ENCODE measurements at places on chromosomes 11 and 22.

DNA sequence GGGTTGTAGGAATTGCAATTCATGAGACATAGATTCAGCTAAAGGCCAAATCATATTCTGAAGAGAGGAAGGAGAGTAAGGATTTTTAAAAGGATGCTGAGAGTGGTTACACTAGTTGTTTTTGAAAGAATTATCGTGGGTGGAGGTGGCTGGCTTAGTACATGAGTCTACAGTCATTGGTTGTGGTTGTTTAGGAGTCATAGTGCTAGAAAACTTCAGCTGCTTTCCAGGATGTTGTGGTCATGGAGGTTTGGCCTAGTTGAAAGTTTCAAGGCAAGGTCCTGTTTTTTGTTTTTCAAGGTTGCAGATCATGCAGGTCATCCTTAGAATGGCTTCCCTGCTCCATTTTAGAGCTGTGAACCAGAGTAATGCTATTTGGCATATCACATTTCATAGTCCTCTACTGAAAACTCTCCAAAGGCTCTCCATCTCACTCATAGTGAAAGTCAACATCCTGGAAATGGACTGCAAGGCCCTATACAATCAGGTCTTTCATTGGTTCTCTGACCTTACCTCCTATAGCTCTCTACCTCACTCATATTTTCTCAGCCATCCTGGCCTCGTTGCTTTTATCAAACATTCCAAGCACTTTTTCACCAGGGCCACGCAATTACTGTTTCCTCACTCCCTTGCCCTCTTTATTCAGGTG lies 26.1 kb upstream of the ZBTB44 start:
- DNase-seq = no peak

GRCh38 chr11:27186580-27186979 lies 146.0 kb downstream of the BBOX1 start:
- no peak for DNase-seq

DNA sequence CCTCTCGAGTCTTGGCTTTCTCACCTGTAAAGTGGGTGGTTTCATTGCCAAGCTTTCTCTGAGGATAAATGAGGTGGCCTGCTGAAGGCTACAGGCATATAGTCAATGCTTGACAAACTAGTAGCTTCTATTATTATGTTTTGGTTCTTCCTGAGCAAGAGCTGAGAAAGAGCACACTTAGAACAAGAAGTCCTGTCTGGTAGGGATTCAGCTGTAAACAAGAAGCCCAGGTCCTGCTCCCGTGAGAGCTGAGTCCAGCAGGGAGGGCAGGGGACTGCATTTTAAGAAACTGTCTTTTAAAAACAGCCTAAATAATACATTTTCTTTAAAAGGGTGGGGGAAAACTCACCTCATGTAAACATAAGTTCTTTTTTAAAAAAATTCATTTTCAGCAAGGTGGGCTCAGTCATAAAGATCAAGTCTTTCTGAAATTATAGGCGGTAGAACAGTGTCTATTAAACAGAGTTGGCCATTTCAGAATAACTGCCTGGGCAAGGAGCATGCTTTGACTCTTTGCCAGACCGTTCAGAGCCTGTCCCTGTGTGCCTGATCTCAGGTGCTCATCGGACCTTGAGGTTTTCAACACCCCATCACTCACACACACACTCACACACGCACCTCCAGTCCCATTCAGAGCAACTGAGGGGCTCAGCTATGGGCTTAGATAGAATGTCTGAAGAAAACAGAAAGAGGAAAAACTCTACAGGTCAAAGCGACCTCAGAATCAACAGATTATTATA lies 29.2 kb upstream of the MYO18B start:
- no peak for DNase-seq

DNA sequence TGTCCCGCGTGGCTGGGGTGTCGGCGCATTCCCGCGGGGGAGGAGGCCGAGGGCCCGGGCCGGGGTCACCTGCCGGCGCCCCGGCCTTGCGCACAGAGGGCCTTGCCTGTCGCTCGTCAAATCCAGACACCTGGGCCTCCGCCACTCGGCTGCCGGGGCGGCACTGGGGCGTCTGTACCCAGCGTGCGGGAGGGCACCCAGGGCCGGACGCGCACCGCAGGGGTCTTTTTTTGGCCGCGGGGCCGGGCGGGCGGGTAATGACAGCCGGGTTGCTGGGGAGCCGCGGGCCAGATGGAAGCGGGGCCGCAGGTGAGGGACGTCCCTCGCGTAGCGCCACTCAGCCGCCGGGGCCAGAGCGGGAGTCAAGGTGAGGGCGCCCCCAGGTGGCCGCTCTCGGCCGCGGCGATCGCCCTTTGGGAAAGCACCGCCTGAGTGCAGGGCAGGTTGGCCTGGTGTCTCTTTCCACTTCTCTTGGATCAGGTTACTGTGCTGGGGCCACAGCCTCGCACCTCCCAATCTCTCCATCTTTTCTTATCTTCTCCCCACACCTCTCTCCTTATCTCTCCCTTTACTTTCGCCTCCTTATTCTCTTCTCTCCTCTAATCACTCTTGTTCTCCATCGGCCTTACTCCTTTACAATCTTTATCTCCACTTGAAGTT lies 3.5 kb downstream of the PHLDB1 start:
- peak; percentile 79 for DNase-seq

DNA sequence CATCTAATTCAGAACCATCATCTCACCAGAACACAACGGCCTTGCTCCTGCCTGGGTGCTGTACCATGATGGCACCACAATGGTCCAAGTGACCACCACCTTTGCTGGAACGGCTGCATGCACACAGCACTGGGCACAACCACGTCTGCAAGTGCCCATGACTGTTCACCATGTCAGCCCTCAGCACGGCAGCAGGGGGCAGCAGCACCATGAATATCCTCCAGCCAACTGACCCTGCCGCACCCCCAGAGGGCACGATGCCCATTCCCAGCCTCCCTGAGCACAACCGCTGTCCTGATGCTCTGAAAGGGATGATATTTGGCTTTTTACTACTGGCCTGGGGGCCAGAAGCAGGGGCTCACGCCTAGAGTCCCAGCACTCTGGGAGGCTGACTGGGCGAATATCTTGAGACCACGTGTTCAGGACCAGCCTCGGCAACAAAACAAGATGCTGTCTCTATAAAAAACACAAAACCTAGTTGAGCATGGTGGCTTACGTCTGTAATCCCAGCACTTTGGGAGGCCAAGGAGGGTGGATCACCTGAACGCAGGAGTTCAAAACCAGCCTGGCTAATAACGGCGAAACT lies 25.7 kb downstream of the DRD4 start:
- peak; percentile 67 for DNase-seq

- no peak for DNase-seq
These were observed 563.1 kb upstream of the ISX start for GRCh38 chr22:34502821-34503220.

DNA sequence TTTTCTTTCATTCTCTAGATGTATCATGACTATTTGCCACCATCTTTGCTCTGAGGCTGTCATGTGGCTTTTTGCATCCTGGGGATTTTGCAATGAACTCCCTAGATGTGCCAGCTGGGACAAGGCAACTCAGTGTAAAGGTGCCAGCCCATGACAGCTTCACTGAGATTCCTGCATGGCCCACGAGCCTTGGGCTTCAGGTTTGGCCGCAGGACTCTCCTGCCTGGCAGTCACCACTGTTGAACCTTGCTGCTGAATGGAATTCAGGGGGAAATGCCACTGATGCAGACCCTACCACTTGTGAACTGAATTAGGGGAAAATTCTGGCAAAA lies 385.2 kb downstream of the SOX6 start:
- no peak for DNase-seq

DNA sequence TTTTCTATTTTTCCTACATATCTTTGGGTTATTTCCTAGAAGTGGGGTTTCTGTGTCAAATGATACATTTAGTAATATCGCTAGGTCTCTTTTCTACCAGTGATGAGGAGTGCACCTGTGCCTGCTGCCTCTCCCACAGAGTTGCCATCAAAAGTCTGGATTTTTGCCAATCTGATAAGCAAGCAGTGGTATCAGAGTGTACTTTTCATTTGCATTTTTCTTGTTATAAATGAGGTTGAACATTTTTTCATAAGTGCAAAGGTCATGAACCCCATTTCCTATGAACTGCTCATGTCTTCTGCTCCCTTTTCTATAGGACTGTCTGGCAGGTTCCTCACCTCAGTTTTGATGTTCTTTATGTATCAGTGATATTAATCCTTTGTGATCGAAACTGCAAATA lies 1.7 kb downstream of the TRPM5 start:
- no peak for DNase-seq

GRCh38 chr11:10973416-10973815 lies 115.6 kb upstream of the ZBED5 start:
- peak; percentile 61 for DNase-seq

GRCh38 chr11:8071616-8072581 lies 9.1 kb upstream of the TUB start:
- DNase-seq = no peak

- DNase-seq = peak; percentile 77
These were observed 69.0 kb upstream of the SYT13 start for GRCh38 chr11:45354976-45355705.

- DNase-seq = no peak
These were observed 23.3 kb downstream of the DKK3 start for GRCh38 chr11:11985016-11985715.

- no peak for DNase-seq
These were observed 7.1 kb downstream of the MYEOV start for GRCh38 chr11:69301081-69301454.

- no peak for DNase-seq
These were observed 102.3 kb upstream of the PITPNB start for GRCh38 chr22:28021116-28021997.

- DNase-seq = peak; percentile 25
These were observed 193.0 kb downstream of the MSANTD4 start for GRCh38 chr11:105829084-105829483.

DNA sequence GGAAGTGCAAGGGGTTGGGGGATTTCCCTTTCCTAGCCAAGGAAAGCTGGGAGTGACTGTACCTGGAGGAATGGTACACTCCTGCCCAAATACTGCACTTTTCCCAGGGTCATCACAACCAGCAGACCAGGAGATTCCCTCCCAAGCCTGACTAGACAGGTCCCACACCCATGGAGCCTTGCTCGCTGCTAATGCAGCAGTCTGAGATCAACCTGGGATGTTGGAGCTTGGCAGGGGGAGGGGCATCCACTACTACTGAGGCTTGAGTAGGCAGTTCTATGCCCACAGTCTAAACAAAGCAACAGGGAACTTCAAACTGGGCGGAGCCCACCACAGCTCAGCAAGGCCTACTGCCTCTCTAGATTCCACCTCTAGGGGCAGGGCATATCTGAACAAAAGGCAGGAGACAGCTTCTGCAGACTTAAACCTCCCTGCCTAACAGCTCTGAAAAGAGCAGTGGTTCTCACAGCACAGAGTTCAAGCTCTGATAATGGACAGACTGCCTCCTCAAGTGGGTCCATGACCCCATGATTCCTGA lies 58.5 kb downstream of the SLC22A9 start:
- no peak for DNase-seq

DNA sequence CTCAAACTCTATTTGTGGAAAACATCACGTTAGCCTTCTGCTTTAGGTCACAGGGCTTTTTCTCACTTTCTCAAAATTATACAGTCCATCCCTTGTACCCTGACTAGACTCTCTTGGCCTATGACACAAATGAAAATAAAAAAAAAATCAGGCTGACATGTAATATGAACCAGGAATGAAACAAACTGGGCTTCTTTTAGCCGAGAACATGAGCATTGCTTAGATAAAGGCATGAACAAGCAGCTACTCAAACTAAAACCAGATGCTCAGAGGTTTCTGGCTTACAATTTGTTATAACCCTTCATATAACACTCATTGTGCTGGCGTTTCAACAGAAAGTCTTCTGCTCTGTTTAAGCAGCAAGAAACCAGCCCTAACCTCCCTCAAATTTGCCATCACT lies 265.5 kb upstream of the NARS2 start:
- no peak for DNase-seq

GRCh38 chr11:73982595-73982989 lies at the start of gene UCP2:
Gene UCP2, minus strand, starts transcription at chr11:73982843. Its CDS starts 4,465 bp downstream, at chr11:73978378.
- DNase-seq = peak; percentile 82

GRCh38 chr22:36840106-36840505 lies 20.7 kb upstream of the NCF4 start:
- DNase-seq = no peak

DNA sequence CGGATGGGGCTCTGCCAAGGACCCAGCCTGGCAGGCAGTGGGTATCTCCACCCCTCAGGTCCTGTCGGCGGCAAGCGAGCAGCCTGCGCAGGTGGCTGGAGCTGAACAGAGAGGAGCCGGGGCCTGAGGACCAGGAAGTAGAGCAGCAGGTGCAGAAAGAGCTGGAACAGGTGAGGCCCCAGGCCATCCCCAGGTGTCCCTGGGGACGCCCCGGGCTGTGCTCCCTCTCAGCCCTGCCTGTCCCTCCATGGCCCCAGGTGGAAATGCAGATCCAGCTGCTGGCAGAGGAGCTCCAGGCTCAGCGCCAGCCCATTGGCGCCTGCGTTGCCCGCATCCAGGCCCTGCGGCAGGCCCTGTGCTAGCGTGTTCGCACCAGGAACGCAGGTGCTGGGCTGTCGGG lies 44.0 kb downstream of the PISD start:
- DNase-seq = no peak

Data from inflammatory macrophage treated with lipopolysaccharide for 1 hour (primary cell).